Fibroblast of the aortic adventitia (primary cell): ENCODE measurements at places on chromosomes 3 and 15.

DNA sequence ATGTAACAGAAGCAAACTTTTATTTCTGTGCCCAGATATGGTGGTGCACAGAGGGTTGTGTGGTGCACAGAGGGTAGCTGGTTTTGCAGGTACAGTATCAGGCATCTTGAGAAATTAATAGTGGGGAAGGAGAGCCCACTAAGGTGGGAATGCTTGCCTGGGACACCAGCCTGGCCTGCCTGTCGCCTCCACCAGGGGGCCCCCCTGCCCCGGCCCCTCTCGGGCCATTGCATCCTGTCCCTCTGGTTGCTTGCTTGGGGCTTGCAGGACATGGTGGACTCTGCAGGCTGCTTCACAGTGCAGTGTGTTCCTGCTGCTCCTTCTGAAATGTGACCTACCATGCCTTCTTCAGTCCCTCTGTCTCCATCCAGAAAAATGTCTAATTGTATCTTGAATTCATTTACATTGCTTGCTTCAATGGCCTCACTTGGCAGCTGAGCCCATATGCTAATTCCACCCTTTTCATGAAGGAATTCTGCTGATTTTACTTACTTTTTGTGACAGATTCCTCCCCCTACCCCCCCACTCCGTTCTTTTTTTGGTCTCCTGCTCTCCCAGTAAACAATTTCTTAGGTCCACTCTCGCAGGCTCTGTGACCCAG is 73.6 kb downstream of the EEFSEC start:
- DNase-seq, result peak; percentile 33

GRCh38 chr3:187213616-187214015 is 16.3 kb downstream of the RTP1 start:
- DNase-seq, result no peak

DNA sequence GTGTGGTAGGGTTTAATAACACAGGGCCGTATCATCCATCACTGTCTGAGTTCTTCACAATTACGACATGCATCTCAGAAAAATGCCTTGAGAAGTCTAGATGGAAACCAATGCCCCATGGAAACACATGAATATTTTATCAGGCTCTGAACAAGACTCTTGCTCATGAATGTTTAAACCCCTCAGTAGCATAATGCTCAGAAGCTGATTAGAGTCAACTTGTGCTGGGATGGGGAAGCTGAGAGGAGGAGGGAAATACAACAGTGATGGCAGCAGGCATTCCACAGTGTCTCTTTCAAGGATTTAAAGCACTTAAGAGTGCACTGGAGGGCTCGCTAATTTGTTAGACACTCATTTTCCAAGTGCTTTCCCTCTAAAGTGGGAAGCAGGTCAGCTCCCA is 3.8 kb downstream of the GPR156 start:
- DNase-seq, result no peak

GRCh38 chr3:139129892-139130291 is 85.2 kb upstream of the PRR23C start:
- DNase-seq, result no peak

DNA sequence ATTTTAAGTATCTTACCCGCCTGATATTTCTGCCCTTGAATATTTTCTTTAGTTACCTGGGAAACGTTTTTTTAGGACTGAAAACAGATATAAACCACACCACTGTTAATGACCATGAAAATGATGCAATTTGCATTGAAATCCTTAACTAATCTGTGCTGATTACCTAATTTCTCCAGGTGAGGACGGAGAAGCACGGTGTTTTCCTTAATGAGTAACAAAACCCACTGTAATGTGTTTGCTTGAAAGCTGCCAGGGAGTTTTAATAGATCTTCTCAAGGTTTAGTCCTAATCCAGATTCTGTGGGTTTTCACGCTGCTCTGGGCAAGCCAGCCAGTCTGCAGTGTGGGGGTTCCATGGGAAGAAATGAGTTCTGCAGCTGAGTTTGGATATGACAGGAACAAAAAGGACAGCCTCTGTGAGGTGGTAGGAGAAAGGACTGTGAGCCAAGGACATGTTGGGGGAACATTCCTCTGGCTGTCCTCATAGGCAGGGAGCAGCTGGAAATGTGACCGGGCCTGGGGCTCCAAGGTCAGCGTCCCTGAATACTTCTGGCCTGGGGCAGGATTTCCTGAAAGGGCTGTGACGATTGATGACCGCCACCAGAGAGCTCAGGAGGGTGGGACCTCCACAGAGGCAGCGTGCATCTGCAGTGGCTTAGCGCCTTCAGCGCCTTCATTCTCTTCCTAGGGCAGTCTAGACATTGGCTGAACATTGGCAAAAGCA is 18.6 kb downstream of the THSD4 start:
- no peak for DNase-seq

GRCh38 chr15:88814393-88814792 is 11.2 kb downstream of the ACAN start:
- DNase-seq, result no peak
